Sigmoid colon (tissue), 7 donors: ENCODE measurements at places on chromosomes 2 and 18. TPM values are rescaled to one million over a fixed set of nuclear protein-coding genes. Genes with fewer than 3 reads are reported as not detected.

DNA sequence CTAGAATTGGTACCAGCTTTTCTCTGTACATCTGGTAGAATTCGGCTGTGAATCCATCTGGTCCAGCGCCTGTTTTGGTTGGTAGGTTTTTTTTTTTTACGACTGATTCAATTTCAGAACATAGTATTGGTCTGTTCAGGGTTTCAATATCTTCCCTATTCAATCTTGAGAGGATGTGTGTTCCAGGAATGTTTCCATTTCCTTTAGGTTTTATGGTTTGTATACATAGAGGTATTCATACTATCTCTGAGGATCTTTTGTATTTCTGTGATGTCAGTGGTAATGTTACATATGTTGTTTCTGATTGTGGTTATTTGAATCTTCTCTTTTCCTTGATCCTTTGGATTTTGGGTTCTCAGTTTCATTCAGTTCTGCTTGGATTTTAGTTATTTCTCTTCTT is 172.1 kb upstream of the ITGA4 start:
- no peaks in the 10 kb centered on the region for H3K4me1 ChIP-seq
- DNase-seq = no peak
- H3K36me3 ChIP-seq = no peaks in the 10 kb centered on the region
- no peak overlapping the region for H3K4me3 ChIP-seq
- no peaks in the 10 kb centered on the region for H3K27me3 ChIP-seq

GRCh38 chr2:222105046-222105445 is 193.8 kb downstream of the PAX3 start:
- no peaks in the 10 kb centered on the region for H3K27me3 ChIP-seq
- no peaks in the 10 kb centered on the region for H3K36me3 ChIP-seq
- no peak overlapping the region for H3K4me3 ChIP-seq
- no peak overlapping the region for H3K27ac ChIP-seq

DNA sequence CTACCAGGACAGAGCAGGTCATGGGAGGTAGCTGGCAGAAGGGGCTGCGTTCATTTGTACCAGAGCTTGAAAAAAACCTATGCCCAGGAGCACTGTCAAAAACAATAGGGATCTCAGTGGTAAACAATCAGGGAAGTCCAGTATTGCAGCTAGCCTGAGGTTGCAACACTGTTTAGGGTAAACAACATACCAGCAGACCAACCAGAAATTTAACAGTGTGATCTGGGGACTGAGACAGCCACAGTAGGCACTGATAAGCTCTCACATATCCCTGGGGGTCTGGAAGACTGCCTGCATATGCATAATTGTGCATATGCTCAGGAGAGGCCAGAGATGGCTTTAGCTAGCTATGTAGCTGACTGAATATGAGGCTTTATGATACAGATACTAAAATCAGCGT is 12.0 kb upstream of the ZCCHC2 start:
- no peaks in the 10 kb centered on the region for H3K27me3 ChIP-seq
- DNase-seq = no peak
- H3K36me3 ChIP-seq = no peaks in the 10 kb centered on the region
- H3K4me1 ChIP-seq = peaks cover 5% of the 10 kb centered on the region

DNA sequence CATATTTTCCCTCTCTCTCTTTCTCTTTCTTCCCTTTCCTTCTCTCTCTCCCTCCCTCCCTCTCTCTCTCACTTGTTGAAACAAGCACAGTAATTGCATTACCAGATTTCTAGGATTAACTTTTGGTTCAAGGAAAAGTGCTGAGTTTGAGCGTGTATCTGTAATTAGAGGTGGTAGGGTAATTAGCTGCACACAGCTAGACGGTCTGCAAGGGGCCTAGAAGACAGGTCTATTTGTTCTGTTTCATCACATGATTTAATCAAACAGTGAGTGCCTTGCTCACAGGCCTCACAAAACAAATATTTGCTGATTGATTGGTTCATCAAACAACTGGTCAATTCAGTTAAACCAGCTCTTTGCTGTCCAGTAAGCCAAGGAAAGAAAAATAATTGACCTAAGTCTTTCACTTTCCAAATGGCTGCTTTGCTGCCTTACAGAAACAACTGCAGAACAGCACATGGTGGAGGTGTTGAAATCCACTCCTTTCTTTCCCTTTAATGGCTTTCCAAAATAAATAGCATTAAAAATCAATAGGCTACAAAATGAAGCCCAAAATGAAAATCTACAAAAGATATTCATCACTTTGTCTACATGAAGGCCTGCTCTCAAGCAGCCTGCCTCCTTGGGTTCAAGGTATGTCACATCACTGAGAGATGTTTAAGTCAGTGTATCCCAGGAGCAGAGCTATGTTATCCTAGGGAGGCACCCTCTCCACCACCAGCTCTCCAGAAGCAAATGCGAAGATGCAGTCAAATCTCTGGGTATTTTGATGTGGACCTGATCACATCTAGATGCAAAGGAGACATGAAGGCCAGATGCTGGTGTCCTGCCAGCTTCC is 264.4 kb upstream of the SIX2 start:
- H3K27ac ChIP-seq = no peak overlapping the region
- no peak overlapping the region for H3K4me3 ChIP-seq
- H3K27me3 ChIP-seq = no peaks in the 10 kb centered on the region
- peaks cover 5% of the 10 kb centered on the region for H3K4me1 ChIP-seq
- no peaks in the 10 kb centered on the region for H3K36me3 ChIP-seq

DNA sequence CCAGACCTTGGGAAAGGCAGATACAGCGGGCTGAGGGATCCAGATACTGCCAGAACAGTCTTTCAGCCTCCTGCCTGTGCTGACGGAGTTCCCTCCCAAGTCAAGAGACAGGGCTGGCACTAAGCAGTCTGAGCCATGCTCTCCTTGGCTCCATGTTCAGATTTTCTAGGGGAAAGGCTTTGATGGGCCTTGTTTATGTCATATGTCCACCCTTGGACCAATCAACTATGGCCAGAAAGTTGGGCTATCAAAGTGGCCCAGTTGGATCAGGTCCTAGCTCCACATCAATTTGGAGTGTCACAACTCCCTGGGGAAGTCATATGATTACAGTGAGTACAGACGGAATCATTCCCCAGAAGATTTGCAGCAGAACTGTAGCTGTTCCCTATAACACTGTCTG is 152.0 kb downstream of the GREB1L start:
- no peak for DNase-seq
- H3K27ac ChIP-seq = no peak overlapping the region
- H3K36me3 ChIP-seq = no peaks in the 10 kb centered on the region
- no peak overlapping the region for H3K4me3 ChIP-seq

DNA sequence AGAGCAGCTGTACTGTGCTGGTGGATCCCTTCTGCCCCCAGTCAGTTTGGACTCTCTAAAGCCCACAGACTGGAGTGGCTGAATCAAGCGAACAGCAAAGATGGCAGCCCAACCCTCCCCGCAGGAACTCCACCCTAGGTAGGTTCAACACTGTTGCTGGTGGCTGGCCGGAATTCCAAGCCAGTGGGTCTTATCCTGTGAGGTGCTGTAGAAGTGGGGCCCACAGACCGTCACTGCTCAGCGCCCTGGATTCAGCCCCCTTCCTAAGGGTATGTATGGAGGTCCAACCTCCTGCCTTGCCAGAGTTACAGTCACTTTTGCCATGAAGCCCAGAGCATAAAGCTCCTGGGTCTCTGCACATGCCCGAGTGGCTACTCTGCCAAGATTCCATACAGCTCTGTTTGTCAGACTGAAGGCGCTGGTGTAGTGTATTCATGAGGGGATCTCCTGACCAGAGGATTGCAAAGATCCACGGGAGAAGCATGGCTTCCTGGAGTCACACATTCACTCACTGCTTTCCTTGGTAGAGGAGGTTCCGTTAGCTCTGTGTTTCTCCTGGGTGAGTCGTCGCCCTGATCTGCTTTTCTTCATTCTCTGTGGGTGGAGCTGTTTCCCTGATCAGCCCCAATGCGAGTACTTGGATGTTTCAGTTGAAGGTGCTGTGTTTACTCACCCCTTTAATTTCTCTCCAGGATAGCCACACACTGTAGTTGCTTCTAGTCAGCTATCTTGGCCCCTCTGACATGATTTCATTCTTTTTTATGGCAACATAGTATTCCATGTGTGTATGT is 293.6 kb upstream of the THUMPD2 start:
- H3K36me3 ChIP-seq = no peaks in the 10 kb centered on the region
- DNase-seq = no peak
- no peak overlapping the region for H3K4me3 ChIP-seq
- H3K27me3 ChIP-seq = no peaks in the 10 kb centered on the region
- H3K4me1 ChIP-seq = no peaks in the 10 kb centered on the region
- H3K27ac ChIP-seq = no peak overlapping the region

The CXCR4 gene
- total RNA-seq = 5.0 TPM

The SLC8A1 gene
- total RNA-seq = 337 TPM
